ENCODE measurements at places on chromosomes 1 and 21. TPM values are rescaled to one million over a fixed set of nuclear protein-coding genes. Genes with fewer than 3 reads are reported as not detected.

The CACNA1E gene
- total RNA-seq: 17.2 TPM

The MGST3 gene
- total RNA-seq: 172 TPM

The LCE1A gene
- total RNA-seq: not detected

The SPAG17 gene
- 35.5 TPM for total RNA-seq

The F5 gene
- total RNA-seq: 8.4 TPM
